ENCODE measurements at places on chromosomes 7 and 10. TPM values are rescaled to one million over a fixed set of nuclear protein-coding genes. Genes with fewer than 3 reads are reported as not detected.

TRPV5 gene
- polyA plus RNA-seq: not detected

AOAH gene
- polyA plus RNA-seq: 36.4 TPM

MACROH2A2 gene
- 8.1 TPM for polyA plus RNA-seq

DOCK4 gene
- polyA plus RNA-seq: 21.4 TPM

PCLO gene
- 1.0 TPM for polyA plus RNA-seq

EVX1 gene
- not detected for polyA plus RNA-seq

DNA sequence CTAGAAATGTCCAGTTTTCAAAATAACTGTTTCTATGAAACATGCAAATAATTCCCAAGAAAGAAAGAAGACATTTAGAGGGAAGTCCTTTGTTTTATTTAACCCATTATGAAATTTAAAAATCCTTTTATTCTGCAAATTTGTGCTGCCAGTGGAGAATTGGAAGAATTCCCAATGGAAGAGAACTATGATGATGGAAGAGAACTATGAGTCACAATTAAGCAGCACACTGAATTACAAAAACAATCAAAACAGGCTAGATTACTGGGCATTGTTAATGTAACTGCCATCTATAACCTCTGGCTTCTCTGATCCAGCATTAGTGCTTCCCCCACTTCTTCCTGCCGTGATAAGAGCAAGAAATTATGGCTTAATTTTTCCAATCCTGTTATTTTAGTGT is 126.2 kb upstream of the FEZF1 start:
- no peak overlapping the region for H3K4me3 ChIP-seq
- no peaks in the 10 kb centered on the region for H3K4me1 ChIP-seq
- DNase-seq: peak; percentile 7
- no peaks in the 10 kb centered on the region for H3K27me3 ChIP-seq
- no peaks in the 10 kb centered on the region for H3K36me3 ChIP-seq
- H3K27ac ChIP-seq: no peak overlapping the region

- no peaks in the 10 kb centered on the region for H3K36me3 ChIP-seq
- DNase-seq: no peak
- no peak overlapping the region for H3K4me3 ChIP-seq
- no peaks in the 10 kb centered on the region for H3K27me3 ChIP-seq
Observed at GRCh38 chr10:77187376-77187999, 450.1 kb downstream of the KCNMA1 start.

- H3K27me3 ChIP-seq: no peaks in the 10 kb centered on the region
- peak; percentile 33 for DNase-seq
- no peak overlapping the region for H3K4me3 ChIP-seq
- H3K4me1 ChIP-seq: peaks cover 10% of the 10 kb centered on the region
- no peaks in the 10 kb centered on the region for H3K36me3 ChIP-seq
Observed at GRCh38 chr7:130281260-130281659, 11.7 kb upstream of the CPA4 start.

- H3K27me3 ChIP-seq: peaks cover 22% of the 10 kb centered on the region
- no peaks in the 10 kb centered on the region for H3K4me1 ChIP-seq
- H3K27ac ChIP-seq: no peak overlapping the region
- no peak for DNase-seq
- H3K4me3 ChIP-seq: no peak overlapping the region
Observed at GRCh38 chr10:131315344-131315743, 3.8 kb upstream of the TCERG1L start.

GRCh38 chr10:43943119-43943817 is 294.6 kb upstream of the ZNF32 start:
- no peak for DNase-seq
- no peak overlapping the region for H3K27ac ChIP-seq
- no peak overlapping the region for H3K4me3 ChIP-seq
- H3K27me3 ChIP-seq: no peaks in the 10 kb centered on the region
- peaks cover 4% of the 10 kb centered on the region for H3K4me1 ChIP-seq

DNA sequence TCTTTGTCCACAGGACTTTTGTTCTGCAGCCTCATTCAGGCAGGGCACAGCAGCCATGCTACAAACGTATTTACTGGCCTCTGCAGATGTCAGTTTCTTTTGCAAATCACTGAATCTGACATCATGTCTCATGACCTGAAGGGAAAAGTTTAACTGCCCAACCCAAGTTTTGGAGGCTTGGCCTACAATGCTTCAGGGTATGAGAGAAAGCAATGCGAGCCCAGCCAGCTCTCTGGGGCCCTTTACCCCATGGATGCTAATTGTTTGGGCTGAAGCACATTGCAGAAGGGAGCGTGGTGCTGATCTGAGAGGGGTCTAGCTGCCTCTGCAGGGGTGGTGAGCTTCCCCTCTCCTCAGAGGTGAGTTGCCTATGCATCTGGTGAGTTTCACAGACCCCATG is 179.9 kb upstream of the CXCL12 start:
- no peak overlapping the region for H3K27ac ChIP-seq
- H3K36me3 ChIP-seq: no peaks in the 10 kb centered on the region
- H3K27me3 ChIP-seq: no peaks in the 10 kb centered on the region
- H3K4me1 ChIP-seq: no peaks in the 10 kb centered on the region
- H3K4me3 ChIP-seq: no peak overlapping the region
- DNase-seq: no peak

DNA sequence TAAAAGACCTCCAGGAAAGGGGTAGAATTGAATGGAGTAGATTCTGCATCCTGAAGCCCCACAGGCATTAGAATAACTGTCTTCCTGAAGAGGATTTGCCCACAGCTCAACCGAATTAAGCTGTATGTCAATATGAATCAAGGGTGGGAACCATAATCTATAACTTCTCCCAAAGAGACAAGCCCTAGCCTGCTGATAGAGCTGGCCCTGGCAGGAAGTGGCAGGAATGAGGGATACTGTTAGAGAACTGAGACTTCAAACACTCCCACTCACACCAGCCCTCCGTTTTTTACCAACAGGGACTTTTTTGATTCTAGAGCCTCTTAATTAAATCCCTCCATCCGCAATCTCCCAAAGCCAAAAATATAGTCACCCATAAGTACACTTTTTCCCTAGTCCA is 12.2 kb upstream of the DUSP5 start:
- H3K4me3 ChIP-seq: no peak overlapping the region
- no peaks in the 10 kb centered on the region for H3K36me3 ChIP-seq
- no peaks in the 10 kb centered on the region for H3K27me3 ChIP-seq

GRCh38 chr7:12518920-12519681 is 51.4 kb upstream of the SCIN start:
- H3K36me3 ChIP-seq: no peaks in the 10 kb centered on the region
- no peaks in the 10 kb centered on the region for H3K4me1 ChIP-seq
- no peak for DNase-seq
- H3K27me3 ChIP-seq: no peaks in the 10 kb centered on the region
- H3K27ac ChIP-seq: no peak overlapping the region

GRCh38 chr7:92276460-92276864 is 30.7 kb downstream of the ANKIB1 start:
- no peaks in the 10 kb centered on the region for H3K27me3 ChIP-seq
- no peak overlapping the region for H3K27ac ChIP-seq
- H3K4me1 ChIP-seq: no peaks in the 10 kb centered on the region
- peaks cover 4% of the 10 kb centered on the region for H3K36me3 ChIP-seq

GRCh38 chr10:52742731-52743130 is 29.9 kb downstream of the MBL2 start:
- no peak overlapping the region for H3K27ac ChIP-seq
- no peak overlapping the region for H3K4me3 ChIP-seq
- DNase-seq: no peak
- H3K27me3 ChIP-seq: no peaks in the 10 kb centered on the region

DNA sequence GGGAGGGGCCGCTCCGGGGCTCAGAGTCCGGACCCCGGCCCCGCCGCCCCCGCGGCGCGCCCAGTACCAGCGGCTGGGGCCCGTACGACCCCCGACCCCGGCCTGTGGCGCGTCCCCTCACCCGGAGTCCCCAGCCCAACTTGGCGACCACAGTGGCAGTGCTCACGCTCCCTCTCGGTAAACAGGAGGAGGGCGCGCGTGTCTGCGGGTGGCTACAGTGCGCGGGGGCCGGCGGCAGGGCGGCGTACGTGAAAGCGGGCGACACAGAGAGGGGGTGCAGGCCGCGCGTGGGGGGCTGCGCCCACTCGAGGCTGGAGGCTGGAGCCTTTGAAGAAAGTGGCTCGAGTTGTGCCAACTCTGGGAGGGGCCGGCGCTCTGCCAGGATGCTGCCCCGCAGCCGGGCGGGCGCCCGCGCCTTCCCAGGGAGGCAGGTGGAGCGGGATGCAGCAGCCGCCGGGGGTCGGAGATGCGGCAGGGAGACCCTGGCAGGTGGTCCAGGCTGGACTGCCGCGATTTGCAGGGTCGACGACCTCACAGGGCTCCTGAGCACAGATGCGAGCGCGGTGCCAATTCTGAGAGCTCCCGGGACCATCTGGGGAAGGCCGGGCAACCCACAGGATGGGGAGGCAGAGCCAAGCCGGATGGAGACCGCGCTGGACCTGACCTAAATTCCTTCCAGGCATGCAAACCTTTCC is 655 bp downstream of the PTPRE start:
- no peaks in the 10 kb centered on the region for H3K27me3 ChIP-seq
- H3K4me3 ChIP-seq: peak overlapping the region; percentile 72
- no peaks in the 10 kb centered on the region for H3K36me3 ChIP-seq
- no peak for DNase-seq
- H3K4me1 ChIP-seq: no peaks in the 10 kb centered on the region
- peak overlapping the region; percentile 98 for H3K27ac ChIP-seq

GRCh38 chr10:14782691-14783363 is 8.1 kb upstream of the FAM107B start:
- no peak overlapping the region for H3K4me3 ChIP-seq
- DNase-seq: peak; percentile 49
- H3K4me1 ChIP-seq: peaks cover 13% of the 10 kb centered on the region

DNA sequence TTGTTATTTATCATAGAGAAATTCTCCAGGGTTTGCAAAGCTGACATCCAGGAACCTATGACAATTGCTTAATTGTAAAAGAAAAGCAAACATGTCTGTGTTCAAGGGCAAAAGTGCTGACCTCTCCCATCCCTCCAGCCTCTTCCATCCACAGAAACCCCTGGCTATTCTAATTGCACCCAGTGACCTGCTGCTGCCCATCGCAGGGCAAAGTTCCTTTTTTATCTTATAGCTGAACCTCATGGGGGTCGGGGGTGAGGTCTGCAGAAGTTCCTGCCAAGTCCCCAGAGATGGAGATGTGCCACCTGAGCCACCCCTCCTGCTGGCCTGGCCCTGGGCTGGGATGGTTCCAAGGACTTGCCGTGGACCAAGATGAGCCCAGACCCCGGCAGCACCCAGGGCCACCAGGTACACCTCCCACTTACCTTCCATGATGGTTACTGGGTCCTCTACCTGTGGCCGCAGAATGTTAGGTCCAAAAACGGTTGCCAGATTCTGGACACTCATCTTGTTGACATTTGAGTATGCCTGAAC is 146.5 kb downstream of the MAPK8 start:
- H3K36me3 ChIP-seq: no peaks in the 10 kb centered on the region
- H3K4me3 ChIP-seq: no peak overlapping the region
- no peak for DNase-seq
- H3K27ac ChIP-seq: no peak overlapping the region

- peaks cover 2% of the 10 kb centered on the region for H3K4me1 ChIP-seq
- H3K36me3 ChIP-seq: no peaks in the 10 kb centered on the region
- no peaks in the 10 kb centered on the region for H3K27me3 ChIP-seq
- no peak overlapping the region for H3K4me3 ChIP-seq
Observed at GRCh38 chr7:71627651-71628050, 495.7 kb downstream of the GALNT17 start.

DNA sequence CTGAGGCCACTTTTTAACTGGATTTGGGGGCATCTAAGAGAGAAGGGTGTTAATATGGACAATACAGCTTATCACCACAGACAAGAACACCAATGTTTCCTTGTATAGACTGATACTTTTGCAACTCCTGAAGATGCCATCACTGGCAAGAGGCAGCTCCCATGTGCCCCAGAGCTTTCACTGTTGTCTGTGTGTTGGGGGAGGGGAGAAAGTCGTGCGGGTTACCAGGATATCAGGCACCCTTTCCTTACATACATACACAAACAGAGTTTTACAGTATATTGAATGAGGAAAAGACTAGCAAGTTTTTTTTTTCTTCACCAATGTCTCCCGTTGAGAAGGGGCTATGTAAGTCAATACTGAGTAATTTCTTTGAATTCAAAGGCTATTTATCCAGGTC is 4.1 kb upstream of the DLX6 start:
- no peak overlapping the region for H3K4me3 ChIP-seq
- no peak overlapping the region for H3K27ac ChIP-seq

- H3K27me3 ChIP-seq: peaks cover 9% of the 10 kb centered on the region
- H3K36me3 ChIP-seq: no peaks in the 10 kb centered on the region
- H3K27ac ChIP-seq: no peak overlapping the region
- no peak overlapping the region for H3K4me3 ChIP-seq
- H3K4me1 ChIP-seq: no peaks in the 10 kb centered on the region
Observed at GRCh38 chr7:1403638-1404459, 55.4 kb downstream of the MICALL2 start.

DNA sequence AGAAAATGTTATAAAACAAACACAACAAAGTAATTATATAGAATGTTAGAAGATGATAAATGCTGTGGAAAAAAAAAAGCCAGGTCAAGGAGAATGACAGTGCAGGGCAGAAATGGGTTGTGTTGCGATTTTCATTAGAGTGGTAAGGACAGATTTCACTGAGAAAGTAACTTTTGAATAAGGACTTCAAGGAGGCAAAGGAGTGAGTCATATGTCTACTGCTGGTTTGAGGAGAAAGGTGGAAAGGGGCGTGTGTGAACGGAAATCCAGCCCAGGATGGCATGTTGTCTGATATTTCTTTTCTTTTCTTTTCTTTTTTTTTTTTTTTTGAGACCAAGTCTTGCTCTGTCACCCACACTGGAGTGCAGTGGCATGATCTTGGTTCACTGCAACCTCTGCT is 12.3 kb upstream of the DLD start:
- H3K27me3 ChIP-seq: no peaks in the 10 kb centered on the region
- H3K4me1 ChIP-seq: no peaks in the 10 kb centered on the region
- no peak for DNase-seq
- no peak overlapping the region for H3K27ac ChIP-seq
- no peaks in the 10 kb centered on the region for H3K36me3 ChIP-seq
- no peak overlapping the region for H3K4me3 ChIP-seq

- H3K36me3 ChIP-seq: peaks cover 1% of the 10 kb centered on the region
- H3K4me3 ChIP-seq: no peak overlapping the region
- H3K27ac ChIP-seq: no peak overlapping the region
- no peaks in the 10 kb centered on the region for H3K27me3 ChIP-seq
- H3K4me1 ChIP-seq: no peaks in the 10 kb centered on the region
Observed at GRCh38 chr7:78523930-78524329, 725.4 kb downstream of the PHTF2 start.

DNA sequence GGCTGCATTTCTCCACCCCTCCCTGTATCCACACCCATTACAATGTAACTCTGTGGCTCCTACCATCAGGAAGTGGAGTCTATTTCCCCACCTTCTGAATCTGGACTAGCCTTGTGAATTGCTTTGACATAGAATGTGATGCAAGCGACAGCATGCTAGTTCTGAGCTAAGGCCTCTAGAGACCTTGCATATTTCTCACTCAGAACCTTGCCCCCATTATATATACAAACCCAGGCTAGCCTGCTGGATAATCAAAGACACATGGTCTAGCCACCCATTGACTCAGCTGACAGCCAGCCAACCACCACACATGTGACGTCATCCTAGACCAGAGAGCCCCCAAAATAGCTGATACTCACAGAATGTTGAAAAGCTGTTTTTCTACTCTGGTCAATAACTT is 77.9 kb downstream of the CCDC71L start:
- DNase-seq: no peak
- H3K4me1 ChIP-seq: no peaks in the 10 kb centered on the region
- H3K27me3 ChIP-seq: no peaks in the 10 kb centered on the region
- H3K27ac ChIP-seq: no peak overlapping the region
- no peak overlapping the region for H3K4me3 ChIP-seq
- no peaks in the 10 kb centered on the region for H3K36me3 ChIP-seq

GRCh38 chr7:123715198-123715597 is 33.6 kb downstream of the WASL start:
- peaks cover 34% of the 10 kb centered on the region for H3K4me1 ChIP-seq
- H3K36me3 ChIP-seq: no peaks in the 10 kb centered on the region
- H3K27ac ChIP-seq: no peak overlapping the region
- DNase-seq: no peak
- no peaks in the 10 kb centered on the region for H3K27me3 ChIP-seq
